ENCODE measurements at places on chromosomes 7 and 10.

- H3K27ac ChIP-seq: no peak overlapping the region
- no peak for DNase-seq
- H3K4me1 ChIP-seq: peaks cover 21% of the 10 kb centered on the region
- H3K27me3 ChIP-seq: peaks cover 10% of the 10 kb centered on the region
- H3K36me3 ChIP-seq: peaks cover 33% of the 10 kb centered on the region
Measured at GRCh38 chr10:131773370-131774343, 127.2 kb upstream of the PPP2R2D start.

DNA sequence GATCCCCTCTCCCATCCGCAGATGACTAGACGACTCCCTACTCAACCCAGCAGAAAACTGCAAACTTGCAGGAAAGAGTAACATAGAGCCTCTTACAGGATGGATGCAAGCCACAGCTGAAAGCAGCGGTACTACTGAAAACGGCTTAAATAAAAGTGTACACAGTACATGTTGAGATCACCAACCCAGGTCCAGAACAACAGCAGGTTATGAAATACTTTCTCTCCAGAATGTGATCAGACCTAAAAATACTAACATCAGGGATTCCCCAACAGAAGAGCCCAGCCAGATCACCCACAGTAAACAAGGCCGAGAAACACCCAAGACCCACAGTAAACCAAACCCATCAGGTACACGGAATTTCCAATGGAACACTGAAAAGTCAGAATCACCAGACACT, 13.2 kb downstream of the ATE1 start:
- H3K27me3 ChIP-seq: no peaks in the 10 kb centered on the region
- H3K4me3 ChIP-seq: no peak overlapping the region
- H3K4me1 ChIP-seq: peaks cover 12% of the 10 kb centered on the region
- peak overlapping the region; percentile 46 for H3K27ac ChIP-seq
- no peak for DNase-seq
- peaks cover 63% of the 10 kb centered on the region for H3K36me3 ChIP-seq

DNA sequence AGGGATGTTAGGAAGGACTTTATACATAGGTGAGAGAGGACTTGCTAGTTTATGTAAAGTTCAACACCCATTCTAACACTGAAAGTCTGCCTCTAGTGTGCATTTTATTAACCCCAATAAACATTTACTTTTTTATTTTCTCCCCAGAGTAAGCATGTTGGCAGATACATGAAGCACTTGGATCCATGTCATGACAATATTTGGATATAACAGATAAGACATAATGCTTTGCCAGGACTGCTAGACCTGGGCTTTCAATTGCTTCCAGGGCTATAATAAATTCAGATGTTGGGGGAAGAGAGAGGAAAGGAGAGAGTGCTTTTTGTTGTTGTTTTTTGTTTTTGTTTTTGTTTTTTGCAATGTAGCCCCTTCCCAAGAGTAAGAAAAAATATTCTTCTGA, 269.3 kb upstream of the LRRTM3 start:
- no peaks in the 10 kb centered on the region for H3K27me3 ChIP-seq
- no peak overlapping the region for H3K27ac ChIP-seq
- DNase-seq: no peak
- no peaks in the 10 kb centered on the region for H3K4me1 ChIP-seq
- H3K36me3 ChIP-seq: peaks cover 20% of the 10 kb centered on the region

DNA sequence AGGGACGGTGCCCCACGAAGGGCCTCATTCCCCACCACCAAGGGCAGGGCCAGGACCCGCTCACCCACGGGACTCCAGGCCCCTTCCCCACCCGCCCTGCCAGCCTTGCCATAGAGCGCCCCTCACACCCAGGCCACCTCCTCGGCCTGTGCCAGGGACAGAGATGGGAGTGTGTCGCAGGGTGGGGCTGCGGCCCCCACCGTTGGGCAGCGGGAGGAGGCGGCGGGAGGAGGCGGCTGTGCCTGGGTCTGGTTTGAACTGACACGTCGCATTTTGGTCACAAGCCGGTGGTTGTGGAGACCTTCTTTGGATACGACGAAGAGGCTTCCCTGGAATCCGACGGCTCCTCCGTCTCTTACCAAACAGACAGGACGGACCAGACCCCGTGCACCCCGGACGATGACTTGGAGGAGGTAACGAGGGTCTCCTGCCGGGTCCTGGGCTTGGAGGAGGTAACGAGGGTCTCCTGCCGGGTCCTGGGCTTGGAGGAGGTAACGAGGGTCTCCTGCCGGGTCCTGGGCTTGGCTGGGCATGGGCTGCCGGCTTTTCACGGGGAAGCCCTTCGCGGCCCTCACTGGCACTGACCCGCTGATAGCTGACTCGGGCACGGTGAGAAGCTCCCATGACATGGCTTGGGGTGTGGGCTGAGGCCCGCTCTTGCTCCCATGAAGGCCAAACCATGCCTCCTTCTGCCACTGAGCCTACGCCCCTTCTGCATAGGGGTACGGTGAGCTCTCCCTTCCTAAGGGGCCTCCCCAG, 46.4 kb upstream of the DPYSL4 start:
- no peaks in the 10 kb centered on the region for H3K27me3 ChIP-seq
- H3K4me3 ChIP-seq: no peak overlapping the region
- H3K36me3 ChIP-seq: no peaks in the 10 kb centered on the region
- peaks cover 6% of the 10 kb centered on the region for H3K4me1 ChIP-seq
